ENCODE measurements at places on chromosomes 16 and 17.

- no peak for DNase-seq
Measured at GRCh38 chr16:67235816-67236562, 9.1 kb downstream of the TMEM208 start.

DNA sequence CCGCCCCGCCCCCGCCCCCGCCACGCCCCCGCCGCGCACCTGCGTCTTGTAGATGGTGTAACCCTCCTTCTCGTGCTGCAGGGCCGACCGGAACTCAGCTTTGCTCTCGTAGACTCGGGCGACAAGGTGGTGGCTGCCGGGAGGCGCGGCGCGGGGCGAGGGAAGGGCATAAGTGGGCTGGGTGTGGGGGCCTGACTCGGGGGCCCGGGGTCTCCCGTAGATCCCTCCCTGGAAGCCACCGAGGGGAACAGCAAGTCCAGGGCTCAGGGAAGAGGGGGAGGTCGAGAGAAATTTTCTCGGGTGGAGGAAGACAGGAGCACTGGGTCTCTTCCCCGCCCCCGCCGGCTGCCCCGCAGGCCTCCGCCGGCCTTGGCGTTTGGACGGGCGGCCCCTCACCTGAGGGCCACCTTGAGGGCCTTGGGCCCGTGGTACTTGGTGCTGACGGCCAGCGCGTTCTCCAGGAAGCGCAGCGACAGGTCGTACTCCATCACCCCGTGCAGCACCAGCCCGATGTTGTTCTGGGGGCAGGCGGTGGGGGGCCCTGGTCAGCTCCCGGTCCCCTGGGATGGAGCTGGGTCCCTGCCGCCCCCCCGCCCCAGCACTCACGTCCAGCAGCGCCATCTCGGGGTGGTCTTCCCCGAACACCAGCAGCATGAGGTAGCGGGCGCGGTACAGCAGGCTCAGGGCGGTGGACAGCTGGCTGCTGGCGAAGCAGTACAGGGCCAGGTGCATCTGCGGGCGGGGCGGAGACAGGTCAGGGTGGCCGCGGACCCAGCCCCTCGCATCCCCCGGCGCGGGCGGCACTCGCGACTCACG, 19.4 kb downstream of the CLUH start:
- no peak for DNase-seq

GRCh38 chr17:4788807-4789700, at the start of gene GLTPD2:
TSS of gene GLTPD2 (plus strand) at chr17:4788964. CDS start at chr17:4789012, 48 bp downstream.
- no peak for DNase-seq

DNA sequence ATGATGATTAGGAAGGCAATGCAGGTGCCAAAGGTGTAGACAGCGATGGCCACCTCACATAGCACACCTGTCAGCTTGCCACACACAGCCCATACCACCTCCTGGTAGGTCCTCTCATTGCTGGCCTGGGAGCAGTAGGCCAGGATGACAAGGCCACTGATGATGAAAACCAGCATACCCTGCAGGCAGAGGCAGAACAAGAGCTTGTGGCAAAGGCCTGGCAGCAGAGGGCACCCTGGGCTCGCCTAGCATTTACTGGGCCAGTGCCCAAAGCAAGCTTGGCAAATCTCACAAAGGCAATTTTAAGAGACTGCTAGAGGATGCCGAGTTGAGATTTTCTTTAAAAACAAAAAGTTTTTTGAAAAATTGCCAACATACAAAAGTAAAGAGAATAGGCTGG, 5.9 kb downstream of the SLC38A7 start:
- peak; percentile 43 for DNase-seq

DNA sequence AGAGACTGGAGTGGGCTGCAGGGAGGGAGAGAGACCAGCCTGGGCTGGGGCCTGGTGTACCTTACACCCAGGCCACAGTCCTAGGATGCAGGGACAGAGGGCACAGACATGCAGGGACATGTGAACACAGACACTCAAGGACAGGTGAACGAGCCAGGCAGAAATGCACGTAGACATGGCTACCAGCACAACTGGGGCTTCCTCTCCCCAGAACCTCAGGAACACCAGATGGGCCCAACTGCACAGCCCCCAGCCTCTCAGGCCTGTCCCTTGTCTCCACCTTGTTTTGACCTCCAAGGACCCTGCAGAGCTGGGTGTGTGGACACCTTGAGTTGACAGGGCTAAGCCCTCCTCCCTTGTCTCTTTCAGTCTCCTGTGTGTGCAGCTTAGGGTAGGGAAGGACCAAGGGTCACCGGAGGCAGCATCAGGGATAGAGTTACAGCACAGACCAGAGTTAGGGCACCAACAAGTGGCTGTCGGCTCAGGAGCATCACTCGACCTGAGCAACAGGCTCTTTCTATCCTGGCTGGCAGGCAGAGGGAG, 9.2 kb downstream of the SEZ6 start:
- DNase-seq = no peak

- no peak for DNase-seq
Measured at GRCh38 chr17:38751144-38751807, 1.3 kb upstream of the PSMB3 start.

DNA sequence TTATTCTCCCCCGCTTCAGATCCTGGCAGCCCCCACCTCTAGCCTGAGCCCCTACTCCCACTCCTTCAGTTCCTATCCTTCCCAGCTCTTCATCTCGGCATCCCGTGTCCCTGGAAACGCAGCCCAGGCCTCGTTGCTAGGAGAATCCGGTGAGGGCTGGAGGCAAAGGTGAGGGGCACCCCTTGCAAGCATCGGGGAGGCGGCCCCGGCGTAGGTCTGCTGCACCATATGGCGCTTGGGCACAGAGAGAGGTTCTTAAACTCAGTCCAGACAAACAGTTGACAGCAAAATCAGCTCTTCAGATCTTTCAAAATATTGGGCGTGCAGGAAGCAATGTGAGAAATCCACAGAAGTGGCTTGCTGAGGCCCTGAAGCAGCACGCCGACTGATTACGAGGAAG, 15.0 kb downstream of the SLC38A8 start:
- no peak for DNase-seq

All from common myeloid progenitor, CD34-positive (primary cell).